ENCODE measurements at places on chromosomes 2 and 18.

GRCh38 chr18:50973367-50974126 is 5.7 kb downstream of the ELAC1 start:
- no peak for DNase-seq

DNA sequence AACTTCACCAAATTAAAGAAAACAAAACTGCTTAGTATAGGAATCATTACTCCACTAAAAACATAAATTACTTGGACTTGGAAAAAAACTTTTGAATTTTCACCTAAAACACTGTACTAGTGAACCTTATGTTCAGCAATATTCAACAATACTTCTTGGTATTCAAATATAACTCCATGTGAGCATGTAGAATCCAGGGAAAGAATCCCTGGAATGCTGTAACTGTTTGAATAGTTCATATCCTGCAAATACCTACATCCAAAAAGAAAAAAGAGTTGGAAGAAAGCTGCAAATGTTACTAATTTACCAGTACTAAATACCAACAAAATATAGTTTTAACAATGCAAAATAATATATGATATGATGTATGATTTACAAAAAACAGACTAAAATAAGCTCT is 65.4 kb downstream of the IKZF2 start:
- DNase-seq = no peak

GRCh38 chr18:60146220-60146960 is 226.2 kb downstream of the MC4R start:
- DNase-seq = no peak

GRCh38 chr2:55103046-55103445 is 52.8 kb upstream of the RTN4 start:
- DNase-seq = no peak

DNA sequence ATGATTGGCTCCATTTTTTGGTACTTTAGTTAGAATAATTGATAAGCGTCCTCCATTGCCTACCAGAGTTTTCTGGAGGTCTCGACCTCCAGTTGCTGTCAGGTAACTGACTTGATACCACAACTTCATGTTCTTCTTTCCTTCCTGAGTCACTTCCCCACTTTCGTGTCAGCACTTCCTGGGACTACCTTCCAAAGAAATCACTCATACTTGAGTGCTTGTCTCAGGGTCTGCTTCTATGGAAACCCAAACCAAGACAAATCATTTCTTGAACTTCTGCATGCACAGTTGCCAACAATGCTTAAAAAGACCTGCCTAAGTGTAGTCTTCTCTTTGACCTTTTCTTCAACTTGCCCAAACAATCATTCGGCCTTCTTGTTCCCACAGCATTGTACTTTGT is 210.3 kb upstream of the ETAA1 start:
- no peak for DNase-seq

DNA sequence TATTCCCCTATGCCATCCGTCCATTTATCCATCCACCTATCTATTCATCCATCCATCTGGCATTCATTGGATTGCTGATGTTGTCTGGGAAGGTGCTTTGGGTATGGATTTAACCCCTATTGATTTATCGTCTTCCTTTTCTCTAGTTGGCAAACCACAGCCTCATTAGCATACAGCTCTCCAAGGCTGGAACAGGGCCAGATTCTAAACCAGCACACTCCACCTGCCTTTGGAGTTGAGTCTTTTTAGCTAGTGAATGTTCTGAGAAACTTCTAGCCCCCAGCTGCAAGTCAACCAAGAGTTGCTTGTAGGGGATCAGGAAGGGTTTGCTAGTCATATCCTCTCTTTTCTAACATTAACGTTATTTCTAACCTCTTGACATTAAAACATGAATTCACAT is 90.7 kb downstream of the NRP2 start:
- no peak for DNase-seq

DNA sequence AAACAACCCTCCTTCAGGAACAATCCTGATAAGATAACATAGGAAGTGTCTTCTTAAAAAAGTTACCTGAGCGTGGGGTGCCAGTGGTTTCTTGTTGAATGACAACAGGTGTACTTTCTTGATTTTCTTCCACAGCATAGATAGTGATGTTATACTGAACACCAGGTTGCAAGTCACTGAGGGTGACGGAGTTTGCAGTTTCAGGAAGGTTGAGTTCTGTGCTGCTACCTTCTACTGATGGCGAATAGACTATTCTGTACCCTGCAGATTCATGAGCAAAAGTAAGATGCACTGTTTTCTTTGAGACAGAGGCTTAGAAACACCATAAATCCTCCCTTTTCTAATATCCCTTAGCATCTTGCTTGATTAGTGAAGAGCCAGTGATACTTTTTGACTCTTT is 28.8 kb downstream of the FN1 start:
- no peak for DNase-seq

DNA sequence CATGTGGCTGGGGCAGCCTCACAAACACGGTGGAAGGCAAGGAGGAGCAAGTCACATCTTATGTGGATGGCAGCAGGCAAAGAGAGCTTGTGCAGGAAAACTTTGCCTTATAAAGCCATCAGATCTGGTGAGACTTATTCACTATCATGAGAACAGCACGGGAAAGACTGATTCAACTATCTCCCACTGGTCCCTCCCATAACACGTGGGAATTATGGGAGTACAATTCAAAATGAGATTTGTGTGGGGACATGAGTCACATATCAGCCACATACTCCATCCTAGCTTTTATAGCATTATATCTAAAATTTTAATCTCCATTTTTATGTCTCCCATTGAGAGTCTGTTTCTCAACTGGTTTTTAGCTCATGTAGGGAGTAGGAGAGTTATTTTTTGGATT is 45.7 kb downstream of the ICOS start:
- DNase-seq = no peak

DNA sequence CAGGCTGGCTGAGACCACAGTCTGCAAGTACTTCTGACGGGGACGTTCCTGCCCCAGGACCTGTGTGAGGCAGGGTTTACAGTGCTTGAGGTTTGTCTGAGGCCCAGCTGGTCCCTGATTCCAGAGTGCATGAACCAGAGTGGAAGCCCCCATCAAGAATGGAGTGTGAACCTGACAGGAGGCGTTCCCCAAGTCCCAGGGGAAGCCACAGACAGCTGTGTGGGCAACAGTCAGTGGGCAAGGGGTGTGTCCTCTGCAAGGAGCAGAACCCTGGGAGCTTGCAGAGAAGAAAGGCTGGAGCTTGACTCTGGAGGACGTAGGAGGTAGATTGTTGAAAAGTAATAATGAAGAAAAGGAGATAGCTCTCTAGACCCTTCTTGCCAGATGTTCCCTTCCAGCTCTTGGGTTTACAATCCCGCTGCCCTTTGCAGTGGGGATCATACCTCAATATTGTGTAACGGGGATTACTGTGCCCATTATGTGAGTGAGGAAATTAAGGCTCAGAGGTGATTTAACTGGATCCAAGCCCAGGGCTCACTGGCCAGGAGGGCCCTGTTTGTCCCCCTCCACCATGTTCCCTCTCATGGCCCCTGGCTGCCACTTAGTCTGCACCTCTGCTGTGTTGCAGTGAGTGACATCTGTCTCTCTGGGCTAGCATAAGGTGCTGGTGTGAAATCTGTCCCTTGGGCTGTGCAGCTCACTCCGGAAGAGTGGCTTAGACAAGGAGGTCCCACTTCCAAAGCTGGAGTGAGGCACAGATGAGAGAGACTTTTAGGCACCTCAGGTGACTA is 6.2 kb downstream of the DBI start:
- DNase-seq = no peak

DNA sequence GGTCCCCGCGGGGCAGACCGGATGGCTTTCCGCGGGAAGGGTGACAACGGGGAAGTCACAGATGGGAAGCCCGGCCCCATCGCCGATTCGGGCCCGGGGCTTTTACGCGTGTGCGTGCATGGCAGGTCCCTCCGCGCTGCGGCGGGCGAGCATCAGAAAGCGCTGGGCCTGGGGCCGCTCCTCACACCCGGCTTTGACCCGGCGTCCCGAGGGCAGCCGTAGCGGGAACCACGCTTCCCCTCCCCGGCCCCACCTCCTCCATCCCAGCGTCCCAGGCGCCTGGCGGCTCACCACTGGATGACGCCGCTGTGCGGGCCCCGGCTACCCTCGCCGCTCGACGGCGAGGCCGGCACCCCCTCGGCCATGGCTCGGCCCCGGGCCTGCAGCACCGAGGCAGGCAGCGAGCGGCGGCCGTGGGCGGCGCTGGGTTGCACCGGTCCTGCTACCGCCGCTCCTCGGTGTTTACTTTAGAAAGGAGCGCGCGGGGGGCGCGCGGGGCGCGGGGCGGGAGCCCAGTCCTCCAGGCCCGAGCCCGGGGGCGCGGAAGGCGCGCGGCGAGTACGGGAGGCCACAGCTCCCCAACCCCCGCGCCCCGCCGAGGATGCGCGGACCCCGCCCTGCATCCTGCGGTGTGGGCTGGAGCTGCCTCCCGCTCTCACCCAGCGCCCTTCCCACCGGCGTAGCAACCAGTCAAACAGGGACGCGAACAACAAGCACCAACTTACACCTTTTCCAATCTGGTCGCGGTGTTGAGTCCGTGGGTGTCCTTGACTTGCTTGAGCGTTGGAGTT is 806 bp downstream of the RFX8 start:
- no peak for DNase-seq

- DNase-seq = no peak
These were observed 62.7 kb downstream of the FAM168B start for GRCh38 chr2:131030478-131030971.

DNA sequence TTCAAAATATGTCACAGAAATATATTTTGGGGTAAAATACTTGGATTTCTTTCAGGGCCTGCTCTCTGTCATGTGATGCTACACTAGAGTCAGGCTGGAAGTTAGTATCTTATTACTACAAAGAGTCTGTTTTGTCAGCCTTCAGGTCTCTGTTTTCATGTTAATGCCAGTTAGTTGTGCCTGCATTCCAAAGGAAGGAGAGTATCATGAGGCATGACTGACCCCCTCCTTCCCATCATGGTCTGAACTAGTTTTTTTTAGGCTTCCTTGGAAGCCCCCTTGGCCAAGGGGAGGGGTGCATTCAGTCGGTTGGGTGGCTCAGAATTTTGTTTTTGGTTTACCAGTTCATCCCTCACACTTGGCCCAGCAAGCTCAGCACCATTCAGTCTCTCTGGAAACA is 318.0 kb downstream of the ALK start:
- no peak for DNase-seq

GRCh38 chr18:59960272-59960671 is 60.5 kb downstream of the PMAIP1 start:
- no peak for DNase-seq

- no peak for DNase-seq
These were observed 98.6 kb downstream of the BABAM2 start for GRCh38 chr2:27989149-27989548.

- no peak for DNase-seq
These were observed 136.8 kb downstream of the TTC32 start for GRCh38 chr2:19764998-19765397.

DNA sequence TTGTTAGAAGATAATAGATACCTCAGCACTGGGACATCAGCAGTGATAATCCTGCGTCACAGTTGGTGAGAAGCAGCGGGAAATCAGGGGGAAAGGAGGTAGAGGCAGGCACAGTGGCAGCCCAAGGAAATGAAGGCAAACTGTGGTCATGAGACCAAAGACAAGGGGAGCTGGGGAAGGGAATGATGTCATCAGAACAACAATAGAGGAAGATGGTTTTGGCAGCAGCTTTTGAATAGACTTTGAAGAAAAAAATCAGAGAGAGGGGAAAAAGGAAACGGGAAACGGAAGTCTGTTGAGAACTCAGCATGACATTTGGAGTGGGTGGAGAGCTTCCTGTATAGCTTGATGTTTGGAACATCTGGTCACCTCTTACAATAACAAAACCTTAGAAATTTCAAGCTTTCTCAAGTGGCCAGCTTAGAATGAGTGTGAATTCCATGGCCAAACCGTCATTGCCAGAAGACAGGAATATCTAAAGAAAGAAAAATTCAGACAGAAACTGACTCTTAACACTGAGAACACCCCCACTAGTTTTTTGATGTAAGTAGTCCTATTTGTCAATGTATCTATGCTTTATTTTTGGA is 18.4 kb upstream of the YES1 start:
- DNase-seq = no peak

DNA sequence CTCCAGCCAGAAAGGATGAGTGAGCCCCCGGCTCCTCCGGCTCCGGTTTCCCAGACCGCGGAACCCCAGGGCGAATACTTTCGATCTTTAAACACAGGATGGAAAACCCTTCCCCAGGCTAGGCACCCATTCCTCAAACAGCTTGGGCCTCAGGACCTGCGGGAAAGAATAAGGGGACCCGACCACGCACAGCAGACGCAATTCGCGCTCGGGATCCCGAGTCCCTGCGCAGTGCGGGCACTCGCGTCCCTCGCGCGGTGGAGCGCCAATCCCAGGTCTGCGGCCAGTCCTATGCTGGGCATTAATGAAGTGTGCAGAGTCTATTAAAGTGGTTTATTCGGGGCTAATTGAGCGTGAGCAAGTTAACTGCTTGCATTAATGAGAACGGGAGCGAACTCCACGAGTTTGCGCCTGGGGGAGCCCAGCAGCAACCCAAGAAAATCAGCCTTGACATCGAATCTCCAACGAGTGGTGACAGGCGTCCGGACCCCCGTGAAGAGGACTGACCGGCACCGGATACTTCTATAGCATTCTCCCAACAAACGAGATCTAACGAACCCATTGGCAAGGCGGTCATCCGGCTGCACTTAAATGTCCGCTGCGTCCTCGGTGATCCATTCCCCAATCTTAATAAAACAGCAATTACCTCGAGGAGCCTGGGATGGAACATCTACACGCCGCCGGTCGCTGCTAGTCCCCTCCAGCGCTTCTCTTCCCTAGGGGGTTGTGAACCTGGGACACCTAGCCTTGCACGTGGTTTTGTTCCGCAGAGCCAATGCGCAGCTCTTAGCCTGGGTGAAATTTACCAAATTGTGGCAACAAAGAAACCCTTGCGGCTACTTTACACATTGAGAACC is 1.6 kb downstream of the OSR1 start:
- DNase-seq = no peak

GRCh38 chr2:142603759-142604158 is 273.7 kb upstream of the KYNU start:
- no peak for DNase-seq

DNA sequence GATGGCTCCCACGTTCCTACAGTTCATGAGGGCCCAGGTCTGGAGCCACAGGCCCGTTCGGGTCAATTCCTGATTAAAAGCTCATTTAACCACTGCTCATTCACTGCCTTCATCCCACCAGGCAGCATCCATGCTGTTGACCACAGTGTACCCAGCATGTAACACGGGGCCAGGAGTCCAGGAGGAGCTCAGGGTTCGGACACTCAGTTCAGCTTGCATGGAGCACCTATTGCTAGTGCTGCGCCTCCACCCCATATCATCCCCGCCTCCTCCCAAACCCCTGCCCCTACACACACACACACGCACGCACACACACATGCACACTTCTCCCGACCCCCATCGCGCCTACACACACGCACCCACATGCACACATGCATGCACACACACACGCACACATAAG is 72.9 kb upstream of the SNTG2 start:
- no peak for DNase-seq

GRCh38 chr2:225041851-225042799 is at the start of gene DOCK10:
Gene DOCK10, minus strand, starts transcription at chr2:225042468. Its CDS starts 94 bp downstream, at chr2:225042374.
- no peak for DNase-seq

- DNase-seq = no peak
These were observed 221.9 kb downstream of the ZNF407 start for GRCh38 chr18:74819433-74820059.

All from hematopoietic multipotent progenitor cell treated with erythropoietin and hydrocortisone succinate and interleukin-3 and kit ligand, for 15 days (in vitro differentiated cells).